ENCODE measurements at places on chromosomes 1 and 21.

DNA sequence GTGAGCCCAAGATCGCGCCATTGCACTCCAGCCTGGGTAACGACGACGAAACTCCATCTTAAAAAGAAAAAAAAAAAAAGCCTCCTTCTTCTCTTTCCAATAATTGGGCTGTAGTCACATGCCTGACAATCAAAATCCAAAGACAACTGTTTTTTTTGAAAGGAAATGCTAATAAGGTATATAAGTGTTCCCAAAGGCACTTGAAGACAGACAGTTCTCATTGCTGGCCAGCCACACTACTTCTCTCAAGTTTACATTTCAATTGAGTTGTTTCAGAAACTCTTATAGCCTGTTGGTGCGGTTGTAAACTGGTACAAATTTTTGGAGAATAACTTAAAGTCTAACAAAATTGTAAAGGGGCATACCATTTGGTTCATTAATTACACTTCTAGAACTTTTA, 23.3 kb downstream of the GATAD2B start:
- no peak for DNase-seq

DNA sequence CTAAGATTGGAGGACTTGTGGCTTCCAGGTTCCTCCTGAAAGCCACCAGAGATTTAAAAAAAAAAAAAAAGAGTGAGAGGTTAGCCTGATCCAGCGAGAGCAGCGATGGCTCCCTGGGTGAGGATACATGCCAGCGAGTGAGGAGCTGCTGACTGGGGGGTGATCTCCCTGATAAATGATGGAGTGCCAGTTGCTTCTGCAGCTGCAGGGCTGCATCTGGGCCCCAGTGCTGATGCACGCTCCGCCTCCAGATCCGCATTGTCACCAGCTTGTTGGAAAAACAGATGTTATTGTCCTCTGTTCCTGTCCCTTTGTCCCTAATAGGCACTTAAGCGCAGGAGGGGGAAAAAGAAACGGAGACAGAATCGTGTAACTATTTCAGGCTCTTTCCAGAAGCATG, 28.6 kb downstream of the UBIAD1 start:
- no peak for DNase-seq

DNA sequence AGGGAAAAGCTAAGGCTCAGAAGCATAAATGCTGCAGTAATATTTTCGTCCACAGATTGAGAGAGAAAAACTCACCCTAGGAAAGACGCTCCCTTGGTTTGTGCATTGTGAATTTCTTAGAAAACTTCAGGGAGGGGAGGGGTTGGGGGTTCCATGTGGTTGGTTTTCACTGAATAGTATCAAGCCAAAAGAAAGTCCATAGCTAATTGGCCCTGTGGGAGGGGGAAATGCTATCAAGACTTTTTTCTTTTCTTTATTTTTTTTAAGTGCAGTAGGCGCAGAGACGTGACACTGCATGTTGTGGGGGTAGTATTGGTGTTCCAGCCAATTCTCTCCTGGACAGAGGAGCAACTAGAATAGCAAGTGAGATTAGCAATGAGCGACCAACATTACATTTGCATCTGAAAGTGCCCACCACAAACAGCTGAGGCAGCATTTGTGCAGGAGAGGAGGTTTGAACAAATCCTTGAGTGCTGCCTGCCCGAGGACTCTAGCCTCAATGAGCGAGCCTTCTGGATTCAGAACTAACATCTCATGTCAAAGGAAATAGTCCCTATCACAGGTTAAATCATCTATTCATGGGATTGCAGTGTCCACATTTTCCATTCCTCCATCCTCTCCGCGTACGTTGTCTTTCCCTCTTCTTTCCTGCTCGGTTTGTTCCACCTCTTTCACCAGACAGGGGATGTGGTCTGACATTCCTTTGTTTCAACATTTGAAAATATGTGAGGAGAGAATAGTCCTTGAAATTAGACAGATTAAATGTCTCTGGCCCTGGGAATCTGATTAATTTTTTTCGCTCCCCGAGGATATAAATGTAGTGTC, 118.0 kb upstream of the MARK1 start:
- no peak for DNase-seq

DNA sequence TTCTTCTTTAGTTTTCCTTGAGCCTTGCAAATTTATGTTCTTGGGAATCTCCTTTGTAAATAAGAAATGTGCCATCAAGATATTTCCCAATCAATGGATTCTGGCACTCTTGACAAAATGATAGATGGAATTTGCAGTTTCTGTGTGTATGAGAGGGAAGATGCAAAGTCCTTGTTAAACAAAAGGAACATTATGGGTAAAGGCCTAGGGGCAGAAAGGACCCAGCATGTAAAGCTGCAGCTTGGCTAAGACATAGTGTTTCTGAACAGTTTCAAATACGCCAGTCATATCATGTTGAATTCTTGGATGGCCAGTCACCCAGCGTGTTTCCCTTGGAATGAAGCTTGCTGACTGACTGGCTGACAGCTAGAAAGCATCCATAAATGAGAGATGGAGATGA, 210.8 kb downstream of the NFIA start:
- DNase-seq, result no peak

GRCh38 chr1:96842215-96842614, 120.6 kb downstream of the PTBP2 start:
- no peak for DNase-seq

DNA sequence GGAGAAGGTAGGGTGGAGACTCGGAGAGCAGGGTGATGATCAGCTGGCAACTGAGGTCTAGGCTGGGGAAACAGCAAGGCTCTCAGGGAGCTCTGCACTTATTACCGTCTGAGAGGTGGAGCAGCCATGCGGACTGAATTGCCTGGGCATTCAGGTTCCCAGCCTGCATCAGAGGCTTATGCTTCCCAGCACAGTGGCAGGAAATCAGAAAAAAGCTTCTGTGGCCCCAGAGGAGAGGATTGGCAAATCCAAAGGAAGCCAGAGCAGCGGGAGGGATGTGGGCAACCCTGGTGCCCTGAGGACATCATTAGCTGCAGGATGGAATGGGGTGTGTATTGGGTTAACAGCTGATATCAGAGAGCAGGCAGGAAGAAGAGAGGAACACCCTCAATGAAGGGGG, 374.1 kb upstream of the POU3F1 start:
- DNase-seq, result no peak

GRCh38 chr1:55180075-55180670, 35.0 kb downstream of the USP24 start:
- no peak for DNase-seq

DNA sequence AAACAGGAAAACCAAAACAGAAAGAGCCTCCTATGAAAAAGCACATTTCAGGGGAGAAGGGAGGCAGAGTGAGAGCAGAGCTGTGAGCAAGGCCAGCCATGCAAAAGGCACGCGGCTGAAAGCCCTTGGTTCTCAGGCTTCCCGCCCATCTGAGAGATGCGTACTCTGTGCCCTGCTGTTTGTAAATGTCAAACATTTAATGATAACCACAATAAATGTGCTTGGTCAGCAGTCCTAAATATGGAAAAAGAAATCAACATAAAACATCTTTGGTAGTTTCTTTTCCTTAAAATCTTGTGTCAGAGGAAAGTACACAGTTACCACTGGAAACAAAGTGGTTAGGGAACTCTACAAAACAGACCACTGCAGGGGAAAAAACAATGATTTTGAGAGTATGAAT, 283.1 kb downstream of the DSCAM start:
- DNase-seq, result no peak

DNA sequence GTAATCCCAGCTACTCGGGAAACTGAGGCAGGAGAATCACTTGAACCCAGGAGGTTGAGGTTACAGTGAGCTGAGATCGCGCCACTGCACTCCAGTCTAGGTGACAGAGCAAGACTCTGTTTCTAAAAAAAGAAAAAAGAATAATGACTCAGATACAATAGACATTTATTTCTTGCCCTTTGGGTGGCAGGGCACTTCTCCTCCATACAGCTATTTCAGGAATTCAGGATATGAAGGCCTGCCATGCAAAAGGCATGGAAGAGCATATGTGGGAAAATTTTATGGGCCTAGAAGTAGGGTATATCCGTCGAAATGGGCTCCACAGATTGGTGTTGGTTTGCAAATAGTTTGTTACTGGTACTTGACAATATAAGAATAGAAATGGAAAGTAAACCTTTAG, 20.2 kb upstream of the POGZ start:
- no peak for DNase-seq

DNA sequence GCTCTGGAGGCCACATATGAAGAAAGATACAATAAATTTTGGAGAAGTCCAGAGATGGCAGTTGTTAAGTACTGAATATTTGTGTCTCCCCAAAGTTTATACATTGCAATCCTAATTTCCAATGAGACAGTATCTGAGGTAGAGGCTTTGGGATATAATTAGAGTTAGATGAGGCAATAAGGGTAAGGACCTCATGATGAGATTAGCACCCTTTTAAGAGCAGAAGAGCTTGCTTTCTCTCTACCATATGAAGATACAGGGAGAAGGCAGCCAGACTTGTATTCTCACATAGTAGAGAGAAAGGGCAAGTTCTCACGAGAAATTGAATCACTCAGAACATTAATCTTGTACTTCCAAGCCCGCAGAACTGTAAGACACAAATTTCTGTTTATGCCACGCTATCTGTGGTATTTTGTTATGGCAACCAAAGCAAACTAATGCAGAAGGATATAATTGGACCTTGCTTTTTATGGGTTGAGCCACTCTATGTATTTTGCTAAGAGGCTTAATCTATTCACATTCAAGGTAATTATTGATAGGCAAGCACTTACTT, 430.1 kb downstream of the KCNT2 start:
- DNase-seq, result no peak

GRCh38 chr1:164753521-164754077, 194.6 kb downstream of the PBX1 start:
- DNase-seq, result no peak

DNA sequence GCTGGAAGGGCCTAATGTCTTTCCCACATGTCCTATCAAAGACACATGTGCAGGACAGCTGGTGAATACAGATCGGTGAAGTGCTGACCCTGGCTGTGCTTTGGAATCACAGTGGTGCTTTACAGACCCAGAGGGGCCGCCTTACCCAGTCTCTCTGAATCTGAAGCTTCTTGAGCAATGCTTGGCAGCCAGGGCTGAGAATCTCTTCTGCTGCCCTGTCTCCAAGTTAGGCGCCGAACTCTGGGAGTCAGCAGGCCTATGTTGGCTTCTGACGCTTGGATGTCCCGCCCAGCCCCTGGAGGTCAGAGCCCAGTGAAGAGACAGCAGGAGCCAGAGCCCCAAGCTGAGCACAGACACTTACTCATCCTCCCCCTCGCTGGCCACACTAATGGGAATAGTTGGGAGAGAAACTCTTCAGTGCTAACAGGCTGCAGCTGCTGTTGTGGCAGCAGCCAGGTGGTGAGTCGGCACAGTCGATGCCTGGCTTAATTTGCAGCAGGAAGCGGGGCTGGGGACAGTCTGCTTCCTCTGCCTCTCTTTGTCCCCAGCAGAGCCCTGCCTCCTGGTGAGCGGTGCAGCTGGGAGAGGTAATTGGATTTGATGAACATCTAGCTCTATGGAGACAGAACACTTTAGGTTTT, 68.1 kb downstream of the URB2 start:
- DNase-seq, result peak; percentile 43

- DNase-seq, result no peak
Measured at GRCh38 chr1:234724516-234725176, 114.7 kb upstream of the IRF2BP2 start.

- no peak for DNase-seq
Measured at GRCh38 chr1:34272152-34272551, 95.4 kb downstream of the C1orf94 start.

GRCh38 chr1:118097622-118098348, 87.2 kb downstream of the SPAG17 start:
- no peak for DNase-seq
